ENCODE measurements at places on chromosomes 3 and 15.
A peak's percentile ranks its signal among the peaks of the same experiment; 100 is the strongest.

- DNase-seq: no peak
Observed at GRCh38 chr3:44525060-44525459, 29.9 kb upstream of the ZKSCAN7 start.

- no peak for DNase-seq
Observed at GRCh38 chr3:30245858-30246622, 360.4 kb upstream of the TGFBR2 start.

GRCh38 chr15:44550256-44550655 is 13.3 kb downstream of the EIF3J start:
- peak; percentile 52 for DNase-seq

GRCh38 chr15:67558502-67558901 is 16.0 kb downstream of the MAP2K5 start:
- DNase-seq: no peak

DNA sequence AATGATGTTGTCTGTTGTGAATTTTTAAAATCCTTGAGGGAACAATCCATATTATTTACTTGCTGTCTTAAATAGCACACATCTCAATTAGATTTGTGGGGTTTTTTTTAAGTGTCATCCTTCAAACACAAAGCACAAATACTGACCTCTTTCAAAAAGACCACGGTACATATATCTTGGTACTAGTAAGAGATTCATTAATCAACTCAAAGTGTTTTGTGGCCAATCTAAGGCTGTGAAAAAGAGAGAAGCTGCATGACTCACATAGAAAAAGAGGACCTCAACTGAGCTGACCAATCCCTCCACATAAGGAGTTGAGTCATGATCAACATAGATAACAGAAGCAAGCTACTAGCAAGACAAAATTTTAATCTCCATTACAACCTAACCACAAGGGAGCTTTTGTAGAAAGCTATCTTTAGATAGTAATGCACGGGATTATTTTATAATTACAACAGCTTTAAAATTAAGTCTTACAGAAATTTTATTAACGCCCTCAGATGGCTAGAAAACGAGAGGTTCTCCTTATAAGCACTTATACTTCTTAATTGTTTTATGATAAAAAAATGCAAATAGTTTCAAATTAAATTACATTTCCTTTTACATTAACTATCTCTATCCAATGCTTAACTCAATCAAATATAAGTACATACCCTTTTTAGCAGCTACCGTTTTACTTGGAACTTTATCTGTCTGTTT is 60.5 kb downstream of the TOP2B start:
- no peak for DNase-seq
